ENCODE measurements at places on chromosomes 2 and 18.
A peak's percentile ranks its signal among the peaks of the same experiment; 100 is the strongest.

GRCh38 chr18:79797518-79798345 lies at the start of gene KCNG2:
Gene KCNG2 (plus strand): TSS chr18:79797938. CDS start chr18:79863668, 65,730 bp downstream.
- peak; percentile 11 for DNase-seq

DNA sequence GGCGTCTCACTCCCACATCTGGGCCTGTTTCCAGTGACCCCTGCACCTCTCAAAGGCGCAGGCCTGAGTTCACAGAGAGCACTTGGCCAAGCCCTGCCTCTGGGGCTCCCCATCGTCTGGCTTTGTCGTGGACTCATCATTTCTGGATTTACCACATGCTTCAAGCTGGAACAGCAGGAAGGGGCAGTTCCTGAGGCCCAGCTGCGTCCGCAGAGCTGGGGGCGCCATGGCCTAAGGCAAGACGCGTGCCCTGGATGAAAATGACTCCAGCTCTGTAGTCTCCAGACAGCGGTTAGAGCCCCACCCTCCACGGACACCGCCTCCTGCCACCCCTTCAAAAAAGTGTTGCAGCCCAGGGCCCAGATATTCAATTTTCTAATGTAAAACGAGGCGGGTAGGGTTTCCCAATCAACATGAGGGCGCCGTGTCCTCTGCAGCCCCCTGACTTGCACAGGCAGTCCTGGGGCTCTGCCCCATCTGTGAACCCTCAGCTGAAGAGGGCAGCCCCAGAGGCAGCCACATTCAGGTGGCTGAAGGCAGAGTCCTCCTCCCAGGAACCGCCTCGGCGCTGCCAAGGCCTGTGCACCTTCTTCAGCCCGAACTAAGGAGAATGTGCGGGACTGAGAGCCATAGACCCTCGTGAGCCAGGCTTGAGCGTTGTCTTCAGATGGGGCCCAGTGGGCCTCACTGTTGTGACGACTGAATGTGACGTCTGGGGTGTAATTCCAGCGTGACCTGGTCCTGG lies 85.5 kb downstream of the NFATC1 start:
- DNase-seq = no peak

GRCh38 chr2:11647834-11648600 lies 22.0 kb downstream of the NTSR2 start:
- DNase-seq = no peak

- no peak for DNase-seq
These were observed 144.6 kb downstream of the SH3BP4 start for GRCh38 chr2:235096447-235096846.

DNA sequence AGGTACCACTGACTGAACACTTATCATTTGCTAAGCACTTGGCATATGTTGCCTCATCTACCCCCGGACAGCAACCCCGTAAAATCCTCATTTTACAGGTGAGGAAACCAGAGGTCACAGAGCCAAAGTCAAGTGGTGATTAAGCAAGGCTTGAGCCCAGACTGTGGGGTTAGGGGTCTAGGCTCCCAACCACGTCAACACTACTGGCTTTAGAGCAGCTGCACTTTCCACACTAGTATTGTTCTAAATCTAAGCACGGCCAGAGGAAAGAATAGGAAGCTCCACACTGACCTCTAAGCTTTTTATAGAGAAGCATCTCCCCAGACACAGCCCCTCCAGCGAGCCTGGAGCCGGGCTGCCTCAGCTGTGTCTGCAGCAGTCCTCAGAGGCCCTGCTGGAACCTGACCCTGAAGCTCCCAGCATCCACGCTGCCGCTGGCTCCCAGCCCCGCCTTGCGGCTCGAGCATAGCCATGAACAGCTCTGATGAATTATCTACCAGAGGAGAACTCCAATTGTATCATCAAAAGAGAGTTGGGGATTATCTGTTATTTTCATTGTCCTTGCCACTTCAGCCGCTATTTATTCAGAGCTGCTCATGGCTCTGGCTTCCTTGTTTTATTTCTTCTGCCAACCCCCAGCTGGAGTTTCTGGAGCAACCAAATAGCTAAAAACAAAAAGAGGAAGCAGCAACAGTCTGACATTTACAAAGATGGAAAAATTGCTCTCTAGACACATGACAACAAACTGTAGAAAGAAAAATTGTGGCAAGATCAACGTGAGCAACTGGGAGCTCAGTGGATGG lies 62.2 kb upstream of the RTN4 start:
- DNase-seq = no peak

DNA sequence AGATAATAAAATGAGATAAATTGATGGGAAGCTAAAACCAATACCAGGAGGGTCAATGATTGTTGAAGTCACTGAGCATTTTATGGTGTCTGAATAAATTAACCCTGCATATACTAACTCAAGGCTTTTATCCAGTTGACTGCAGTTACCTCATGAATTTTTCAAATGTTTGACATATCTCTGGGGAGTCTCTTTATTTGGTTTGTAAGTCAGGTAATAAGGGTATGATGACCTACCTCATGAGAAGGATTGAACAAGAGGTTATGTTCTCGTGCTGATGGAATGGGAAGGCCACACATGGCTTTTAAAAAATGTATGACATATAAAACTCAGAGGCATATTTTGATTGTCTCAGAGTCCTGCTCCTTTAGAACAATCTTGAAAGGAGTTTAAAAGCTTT lies 237.6 kb downstream of the THSD7B start:
- no peak for DNase-seq

- no peak for DNase-seq
These were observed 73.9 kb upstream of the LPIN2 start for GRCh38 chr18:3086871-3087270.

DNA sequence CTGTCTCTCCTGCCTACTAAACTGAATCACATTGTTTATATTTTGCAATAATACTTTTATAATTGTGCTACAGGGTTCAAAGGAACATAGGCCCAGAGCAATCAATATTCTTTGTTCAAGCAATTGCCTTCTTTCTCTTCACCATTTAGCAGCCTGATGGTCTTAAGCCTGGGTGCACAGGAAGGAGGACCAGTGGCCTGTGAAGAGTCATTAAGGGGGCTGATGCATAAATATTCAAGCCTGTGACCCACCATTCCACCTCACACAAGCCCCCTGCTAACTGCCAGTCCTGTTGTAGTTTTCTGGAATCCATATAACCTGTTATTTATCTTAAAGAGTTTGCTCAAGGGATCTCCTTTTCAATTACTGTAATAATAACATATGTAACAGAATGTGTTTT lies 56.0 kb downstream of the ABCA12 start:
- no peak for DNase-seq

DNA sequence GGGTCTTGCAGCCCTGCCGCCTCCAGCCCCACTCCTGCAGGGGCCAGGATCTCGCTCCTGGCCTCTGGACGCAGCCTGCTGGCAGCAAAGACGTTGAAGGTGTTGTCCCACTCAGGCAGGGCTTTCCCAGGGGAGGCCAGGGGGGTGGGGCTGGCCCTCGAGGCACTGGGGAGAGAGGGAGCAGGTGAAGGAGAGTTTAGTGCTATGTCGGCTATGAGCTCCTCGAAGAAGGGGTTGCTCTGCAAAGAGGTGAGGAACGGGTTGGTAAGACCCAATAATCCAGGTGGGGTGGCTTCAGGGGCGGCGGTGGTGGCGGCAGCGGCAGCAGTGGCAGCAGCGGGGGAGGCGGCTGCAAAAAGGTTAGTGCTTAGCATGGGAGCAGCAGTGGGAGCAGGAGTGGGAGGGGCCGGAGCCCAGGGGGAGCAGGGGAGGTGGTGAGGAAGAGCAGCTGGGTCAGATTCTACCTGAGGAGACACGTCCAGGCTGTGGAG lies 9.7 kb upstream of the SFXN5 start:
- no peak for DNase-seq

DNA sequence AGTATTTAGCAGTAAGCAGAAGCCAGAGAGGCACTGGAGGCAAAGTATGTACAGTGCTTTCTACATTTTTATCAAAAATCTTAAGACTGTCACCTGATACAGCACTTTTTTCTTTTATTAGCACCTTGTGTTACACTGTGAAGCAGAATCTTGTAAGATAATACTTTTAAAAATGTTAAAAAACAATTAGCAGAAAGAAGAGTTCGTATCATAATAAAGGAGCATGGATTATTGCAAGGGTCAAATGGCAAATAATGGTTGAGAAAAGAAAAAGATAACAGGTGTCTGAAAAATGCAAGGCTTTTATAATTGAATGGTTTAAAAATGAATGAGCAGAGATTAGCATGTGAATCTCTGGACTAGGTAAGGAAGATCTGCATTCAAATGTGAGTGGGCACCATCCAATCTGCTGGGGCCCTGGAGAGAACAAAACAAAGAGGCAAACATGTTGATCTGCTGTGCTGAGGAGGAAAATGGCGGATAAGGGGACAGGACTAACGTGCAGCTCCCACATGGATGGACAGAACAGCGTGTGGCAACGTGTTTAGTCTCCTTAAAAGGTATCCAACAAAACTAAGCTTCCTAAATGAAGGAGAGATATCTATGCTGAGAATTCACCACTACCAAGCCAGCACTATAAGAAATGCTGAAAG lies 9.5 kb downstream of the CEBPZOS start:
- no peak for DNase-seq

- DNase-seq = no peak
These were observed 55.6 kb downstream of the FAM117B start for GRCh38 chr2:202690321-202690900.

GRCh38 chr18:59906203-59906602 lies 6.4 kb downstream of the PMAIP1 start:
- DNase-seq = no peak

GRCh38 chr2:37020887-37021796 lies 54.8 kb upstream of the STRN start:
- no peak for DNase-seq

DNA sequence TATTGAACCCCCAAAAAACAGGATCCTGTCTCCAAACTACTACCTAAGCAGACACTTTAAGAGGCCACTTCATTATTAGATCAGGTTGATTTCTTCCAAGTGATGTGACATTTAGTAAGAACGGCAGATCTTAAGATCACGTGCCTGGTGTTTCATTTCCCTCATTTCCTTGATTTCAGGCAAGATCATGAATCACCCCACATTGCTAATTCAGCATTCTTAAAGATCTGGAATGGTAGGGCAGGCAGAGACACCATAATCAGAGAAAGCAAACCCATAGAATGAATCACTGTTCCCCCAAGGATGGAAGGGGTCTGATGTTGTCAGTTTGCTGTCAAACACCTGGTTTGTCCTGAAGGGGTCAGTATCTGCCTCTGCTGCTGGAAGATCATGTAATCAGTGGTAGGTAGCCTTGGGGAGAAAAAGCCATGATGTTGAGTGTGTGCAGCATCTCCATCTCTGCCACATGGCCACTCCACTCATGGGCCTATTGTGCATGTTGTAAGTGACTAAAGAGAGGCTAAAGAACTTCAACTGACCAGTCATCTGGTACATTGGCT lies 133.9 kb downstream of the ARHGAP15 start:
- DNase-seq = no peak

- no peak for DNase-seq
These were observed 1.4 kb upstream of the KCNK3 start for GRCh38 chr2:26691161-26691560.

- no peak for DNase-seq
These were observed 44.4 kb downstream of the BCL11A start for GRCh38 chr2:60509066-60509465.

DNA sequence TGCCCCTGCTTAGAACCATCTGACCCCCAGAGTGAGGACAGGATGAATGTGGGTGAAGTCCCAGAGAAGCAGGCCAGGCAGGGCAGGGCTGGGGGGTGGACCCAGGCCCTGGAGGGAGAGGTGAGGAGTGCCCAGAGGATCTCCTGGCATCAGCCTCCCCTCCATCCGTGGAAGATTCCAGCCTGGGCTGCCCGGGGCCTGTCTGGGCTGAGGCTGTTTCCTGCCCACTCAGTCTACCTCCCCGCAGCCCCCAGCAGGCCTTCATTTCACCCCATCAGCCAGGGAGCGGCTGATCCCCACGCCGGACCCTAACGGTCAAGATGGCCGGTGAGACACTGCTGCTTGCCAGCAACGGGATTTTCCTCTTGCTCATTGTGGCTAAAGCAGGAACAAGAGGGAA lies 35.3 kb upstream of the OTOF start:
- DNase-seq = no peak

DNA sequence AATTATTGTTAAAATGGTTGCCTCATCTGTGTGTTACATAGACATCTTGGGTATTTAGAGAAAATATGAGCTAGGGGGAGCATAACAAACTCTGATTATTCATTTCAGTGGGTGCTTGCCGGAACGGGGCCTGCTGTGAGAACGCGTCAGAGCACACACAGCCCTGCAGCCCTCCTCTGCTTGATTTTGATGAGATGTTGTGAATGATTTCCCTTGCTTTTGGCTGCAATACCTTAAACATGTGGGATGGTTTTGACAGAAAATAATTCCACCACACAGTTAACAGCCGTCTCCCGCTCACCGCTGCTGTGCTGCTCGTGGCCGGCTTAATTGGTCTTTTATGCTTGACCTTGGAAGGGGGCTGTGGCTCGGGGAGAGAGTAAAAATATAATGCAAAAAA lies 49.9 kb upstream of the TXNDC2 start:
- no peak for DNase-seq

- DNase-seq = no peak
These were observed 58.9 kb downstream of the HAUS1 start for GRCh38 chr18:46163091-46163490.

DNA sequence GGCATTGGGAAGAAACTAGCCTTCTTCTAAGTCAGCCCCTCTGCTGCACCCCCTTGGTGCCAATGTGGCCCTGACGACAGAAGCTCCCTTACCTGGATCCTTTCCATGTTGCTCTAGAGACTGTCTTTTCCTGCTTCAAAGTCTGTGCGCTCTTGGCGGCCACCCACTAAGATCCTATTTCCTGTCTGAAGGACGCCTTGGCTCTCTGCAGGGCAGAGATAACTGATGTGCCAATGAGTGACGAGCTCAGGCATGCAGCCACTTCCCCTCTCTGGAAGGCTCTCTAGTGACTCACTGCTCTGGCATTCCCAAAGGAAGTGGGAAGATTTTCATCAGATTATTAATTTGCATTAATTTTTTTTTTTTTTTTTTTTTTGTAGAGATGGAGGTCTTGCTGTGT lies 273.5 kb downstream of the CDH20 start:
- no peak for DNase-seq

DNA sequence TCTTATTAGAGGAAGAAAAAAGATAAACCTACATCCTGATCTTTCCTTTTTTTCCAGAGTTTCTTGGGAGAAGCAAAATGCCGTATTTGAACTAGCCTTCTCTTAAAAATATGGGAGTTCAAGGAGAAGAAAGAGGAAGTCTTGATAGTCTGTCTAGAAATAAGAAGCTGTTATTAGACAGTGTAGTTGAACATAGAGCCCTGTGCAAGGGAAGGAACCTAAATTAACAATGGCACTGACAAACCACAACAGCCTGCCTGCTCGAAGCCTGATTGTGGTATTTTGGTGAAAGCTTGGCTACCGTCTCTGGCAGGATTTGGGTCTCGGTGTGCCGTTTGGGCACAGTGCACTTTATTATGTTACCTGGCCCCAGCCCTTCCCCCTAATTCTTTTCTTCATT lies 17.1 kb downstream of the SMARCAL1 start:
- DNase-seq = no peak

DNA sequence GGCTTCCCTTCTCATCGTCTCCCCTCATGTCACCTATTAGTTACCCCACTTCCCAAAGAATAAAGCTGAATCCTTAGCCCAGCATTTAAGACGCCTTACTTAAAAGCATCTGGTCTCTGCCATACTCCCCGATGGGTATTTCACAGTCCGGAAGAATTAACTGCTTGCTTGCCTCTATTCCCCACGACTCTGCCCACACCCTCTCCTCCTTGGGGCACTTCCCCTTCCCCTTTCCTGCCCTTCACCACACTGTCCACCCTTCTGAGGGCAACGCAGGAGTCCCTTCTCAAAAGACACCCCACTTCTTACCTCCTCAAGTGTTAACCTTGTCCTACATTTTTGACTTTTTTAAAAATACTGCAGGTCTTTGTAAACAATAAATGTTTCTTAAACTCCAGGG lies 60.1 kb upstream of the RMP24 start:
- DNase-seq = no peak
